CD4-positive, alpha-beta T cell treated with Interleukin-10 for 1 hour (primary cell): ENCODE measurements at places on chromosomes 3 and 15.

GRCh38 chr15:99249270-99249841 is at the start of gene TTC23:
TSS of gene TTC23 (minus strand) at chr15:99249581. CDS start at chr15:99228712, 20,869 bp downstream.
- no peak for DNase-seq

DNA sequence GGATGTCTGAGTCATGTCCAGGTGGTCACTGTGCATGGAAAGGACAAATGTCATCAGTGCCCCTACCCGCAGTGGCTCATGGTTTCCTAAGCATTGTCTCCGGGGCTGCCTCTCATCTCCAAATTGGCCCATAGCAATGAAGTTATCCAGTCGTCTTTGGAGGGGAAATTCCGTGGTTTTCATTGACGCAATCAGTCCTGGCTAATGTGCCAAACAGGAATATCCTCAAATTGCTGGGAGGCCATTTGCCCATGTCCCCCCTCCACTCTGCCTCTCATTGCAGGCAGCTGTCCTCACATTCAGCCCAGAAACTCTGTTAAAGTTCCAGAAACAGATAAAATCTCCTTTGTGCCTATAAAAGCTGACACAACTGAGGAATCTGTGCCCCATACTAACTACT is 81.6 kb downstream of the MCTP2 start:
- DNase-seq = no peak

DNA sequence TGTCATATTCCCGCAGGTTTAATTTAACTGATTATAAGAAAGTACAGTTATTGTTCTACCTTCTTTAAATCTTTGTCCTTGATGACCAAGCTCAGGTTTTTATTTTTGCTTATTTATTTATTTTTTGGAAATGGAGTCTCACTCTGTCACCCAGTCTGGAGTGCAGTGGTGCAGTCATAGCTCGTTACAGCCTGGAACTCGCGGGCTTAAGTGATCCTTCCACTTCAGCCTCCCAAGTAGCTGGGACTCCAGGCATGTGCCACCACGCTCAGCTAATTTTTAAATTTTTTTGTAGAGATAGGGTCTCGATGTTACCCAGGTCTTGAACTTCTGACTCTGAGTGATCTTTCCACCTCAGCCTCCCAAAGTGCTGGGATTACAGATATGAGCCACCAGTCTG is 8.9 kb downstream of the USP3 start:
- no peak for DNase-seq

GRCh38 chr15:67707520-67708283 is 117.6 kb upstream of the SKOR1 start:
- DNase-seq = no peak
